ENCODE measurements at places on chromosomes 13 and 19.
A peak's percentile ranks its signal among the peaks of the same experiment; 100 is the strongest.

- no peak for DNase-seq
These were observed 16.2 kb upstream of the CPB2 start for GRCh38 chr13:46121033-46121432.

GRCh38 chr13:108725471-108725870 lies 96.1 kb downstream of the MYO16 start:
- no peak for DNase-seq

DNA sequence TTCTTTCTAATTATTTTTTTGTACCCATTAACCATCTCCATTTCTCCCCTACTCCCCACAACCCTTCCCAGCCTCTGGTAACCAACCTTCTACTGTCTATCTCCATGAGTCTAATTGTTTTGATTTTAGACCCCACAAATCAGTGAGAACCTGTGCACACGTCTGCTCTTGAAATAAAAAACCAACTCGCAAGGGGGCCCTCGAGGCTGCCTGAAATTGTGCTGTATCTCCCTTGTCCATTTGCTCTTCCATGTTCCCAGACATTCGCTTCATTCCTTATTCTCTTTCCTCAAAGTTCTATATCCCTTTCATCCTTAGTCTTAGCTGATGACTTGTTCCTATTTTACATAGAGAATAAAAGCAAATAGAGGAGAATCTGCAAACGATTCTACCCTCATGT lies 95.0 kb downstream of the GPC5 start:
- no peak for DNase-seq

DNA sequence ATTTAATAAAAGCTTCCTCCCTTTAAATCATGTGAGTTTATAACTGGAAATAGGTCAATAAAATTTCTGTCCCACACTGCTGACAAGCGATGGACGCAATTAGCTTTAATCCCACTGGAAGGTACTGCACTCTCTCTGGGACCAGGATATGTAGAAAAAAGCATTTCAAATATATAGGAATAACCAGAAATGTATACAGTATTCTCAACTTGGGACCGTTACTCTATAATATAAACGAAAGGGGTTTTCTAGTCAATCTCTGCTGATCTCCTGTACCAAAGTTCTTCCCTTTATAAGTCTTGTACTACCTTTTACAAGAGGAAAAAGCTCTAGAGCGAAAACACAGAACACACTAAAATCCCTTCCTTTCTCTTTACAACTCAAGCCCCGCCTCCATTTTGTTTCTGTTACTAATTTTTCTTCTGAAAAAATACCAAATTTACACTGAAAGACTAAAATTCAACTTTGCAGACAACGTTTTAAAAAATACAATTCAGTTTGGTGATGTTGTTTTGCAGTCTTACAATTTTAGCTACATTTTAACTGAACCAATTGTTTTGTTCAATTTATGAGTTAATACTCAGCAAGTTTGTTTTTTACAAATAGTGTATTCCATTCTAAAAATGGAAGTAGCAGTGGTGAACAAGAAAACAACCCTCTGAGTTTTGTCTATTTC lies 1.7 kb upstream of the USPL1 start:
- no peak for DNase-seq

GRCh38 chr13:42123600-42123999 lies 75.2 kb downstream of the DGKH start:
- no peak for DNase-seq

- DNase-seq = no peak
These were observed 15.4 kb downstream of the CBARP start for GRCh38 chr19:1222394-1222793.

DNA sequence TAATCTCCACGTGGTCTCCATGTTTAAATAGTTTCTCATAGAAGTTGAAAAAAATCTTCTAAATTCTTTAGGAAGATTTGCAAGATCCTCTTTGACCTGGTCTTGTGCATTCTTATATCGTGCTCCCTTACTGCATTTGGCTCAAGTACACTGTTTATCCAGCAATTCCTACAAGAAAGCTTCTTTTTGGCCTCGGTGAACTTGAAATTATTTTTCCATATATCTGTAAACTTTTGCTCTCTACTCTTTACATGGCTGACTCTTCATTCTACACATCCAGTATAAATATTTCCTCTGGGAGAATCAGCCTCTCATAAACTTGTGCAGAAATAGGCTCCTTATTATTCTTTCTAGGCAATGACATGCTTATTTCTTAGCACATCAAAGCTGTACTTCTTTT lies 1457.9 kb upstream of the PRR20A start:
- DNase-seq = no peak

GRCh38 chr13:84630476-84630875 lies 748.2 kb upstream of the SLITRK1 start:
- DNase-seq = no peak

DNA sequence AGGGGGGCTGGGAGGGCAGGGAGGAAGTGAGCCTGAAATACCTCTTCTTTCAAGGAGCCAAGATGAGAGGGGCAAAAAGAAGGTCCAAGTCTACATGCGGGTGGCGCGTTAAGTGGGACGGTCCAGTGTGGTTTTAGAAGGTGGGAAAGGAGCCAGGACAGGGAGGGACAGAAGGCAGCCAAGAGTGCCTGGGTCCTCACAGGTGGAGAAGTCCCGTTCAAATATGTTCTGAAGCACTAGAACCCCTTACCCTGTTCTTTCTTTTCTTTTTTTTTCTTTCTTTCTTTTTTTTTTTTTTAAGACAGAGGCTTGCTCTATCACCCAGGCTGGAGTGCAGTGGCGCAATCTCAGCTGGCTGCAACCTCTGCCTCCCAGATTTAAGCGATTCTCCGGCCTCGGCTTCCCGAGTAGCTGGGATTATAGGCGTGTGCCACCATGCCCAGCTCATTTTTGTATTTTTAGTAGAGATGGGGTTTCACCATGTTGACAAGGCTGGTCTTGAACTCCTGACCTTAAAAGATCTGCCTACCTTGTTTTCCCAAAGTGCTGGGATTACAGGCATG lies 7.4 kb downstream of the CAMSAP3 start:
- DNase-seq = no peak

- peak; percentile 83 for DNase-seq
These were observed 4.9 kb upstream of the TNFSF14 start for GRCh38 chr19:6674868-6675305.

- no peak for DNase-seq
These were observed 24.6 kb downstream of the MAU2 start for GRCh38 chr19:19345232-19345631.

DNA sequence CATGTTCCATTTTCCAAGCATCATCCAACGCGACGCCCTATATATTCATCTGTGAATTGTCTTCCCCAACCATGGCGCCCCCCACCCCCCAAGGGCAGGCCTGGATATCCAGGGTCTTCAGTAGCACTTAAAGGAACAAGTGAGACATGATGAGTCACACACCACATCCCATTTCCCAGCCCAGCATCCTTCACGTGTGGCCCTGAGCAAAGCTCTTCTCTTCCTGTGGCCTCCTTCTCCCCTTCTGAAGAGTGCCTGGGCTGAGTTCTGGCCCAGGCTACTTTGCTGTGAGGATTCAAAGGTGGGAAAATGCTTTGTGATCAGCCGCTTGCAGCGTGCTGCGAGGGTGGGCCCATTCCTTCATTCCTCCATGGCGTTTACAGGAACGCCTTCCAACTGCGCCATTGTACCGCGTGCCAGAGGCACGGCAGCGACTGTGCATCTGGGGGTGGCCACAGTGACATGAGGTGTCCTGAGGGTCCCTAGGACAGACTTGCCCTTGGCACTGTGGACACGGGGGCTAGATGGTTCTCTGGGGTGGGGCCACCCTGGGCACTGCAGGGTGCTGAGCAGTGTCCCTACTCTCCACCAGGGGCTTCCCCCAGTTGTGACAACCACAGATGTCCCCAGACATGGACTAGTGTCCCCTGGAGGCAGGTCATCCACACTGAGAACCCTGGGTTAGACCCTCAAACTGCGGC lies 11.7 kb downstream of the PLIN4 start:
- DNase-seq = no peak

GRCh38 chr13:112587212-112587763 lies 665 bp downstream of the TUBGCP3 start:
- DNase-seq = peak; percentile 60

DNA sequence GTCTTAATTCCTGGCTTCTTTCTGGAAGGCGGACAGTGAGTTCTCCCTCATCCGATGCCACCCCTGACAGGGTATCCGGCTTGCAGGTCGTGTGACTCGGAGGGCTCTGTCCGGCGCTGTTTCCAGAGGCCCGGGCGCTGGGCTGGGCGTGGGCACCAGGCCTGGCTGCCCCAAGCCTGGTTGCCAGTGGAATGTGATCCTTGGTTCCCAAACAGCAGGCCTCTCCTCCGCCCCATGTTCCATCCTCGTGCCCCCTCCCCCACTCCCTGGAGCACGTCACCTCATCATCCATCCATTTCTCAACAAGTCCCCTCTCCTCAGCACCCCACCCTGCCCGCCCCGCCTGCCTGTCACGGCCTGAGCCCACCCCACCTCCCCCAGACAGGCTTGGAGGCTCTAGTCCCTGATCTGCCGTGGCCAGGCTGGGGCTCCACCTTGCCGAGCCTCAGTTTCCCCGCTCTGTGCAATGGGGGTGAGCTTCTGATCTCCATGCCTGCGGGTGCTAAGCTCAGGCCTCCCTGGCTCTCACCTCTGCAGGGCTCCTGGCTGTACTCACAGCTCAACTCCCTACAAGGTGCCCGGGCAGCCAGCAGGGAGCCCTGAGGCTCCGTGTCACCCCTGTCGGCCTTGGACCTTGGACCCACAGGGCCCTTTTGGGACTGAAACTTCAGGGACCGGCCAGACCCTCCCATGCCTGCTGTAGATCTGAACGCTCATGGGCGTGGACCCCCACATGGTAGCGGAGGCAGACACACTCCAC lies 2.3 kb downstream of the TBXA2R start:
- DNase-seq = no peak

DNA sequence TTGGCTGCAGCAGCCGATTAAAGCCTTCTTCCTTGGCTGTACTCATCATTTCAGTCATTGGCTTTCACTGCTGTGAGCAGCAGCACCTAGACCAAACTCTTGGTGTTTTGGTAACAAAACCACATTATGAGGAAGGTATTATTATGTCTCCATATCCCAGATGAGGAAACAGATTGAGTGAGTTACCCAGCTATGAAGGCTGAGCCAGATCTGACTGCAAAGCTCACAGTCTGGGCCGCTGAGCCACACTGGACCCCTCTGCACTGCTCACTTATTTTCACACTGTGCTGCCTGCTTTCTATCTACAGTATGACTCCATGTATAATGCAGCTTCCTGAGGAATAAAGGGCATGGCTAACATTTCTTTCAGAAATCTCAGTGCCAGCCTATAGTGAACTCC lies 24.5 kb downstream of the CRYL1 start:
- no peak for DNase-seq

DNA sequence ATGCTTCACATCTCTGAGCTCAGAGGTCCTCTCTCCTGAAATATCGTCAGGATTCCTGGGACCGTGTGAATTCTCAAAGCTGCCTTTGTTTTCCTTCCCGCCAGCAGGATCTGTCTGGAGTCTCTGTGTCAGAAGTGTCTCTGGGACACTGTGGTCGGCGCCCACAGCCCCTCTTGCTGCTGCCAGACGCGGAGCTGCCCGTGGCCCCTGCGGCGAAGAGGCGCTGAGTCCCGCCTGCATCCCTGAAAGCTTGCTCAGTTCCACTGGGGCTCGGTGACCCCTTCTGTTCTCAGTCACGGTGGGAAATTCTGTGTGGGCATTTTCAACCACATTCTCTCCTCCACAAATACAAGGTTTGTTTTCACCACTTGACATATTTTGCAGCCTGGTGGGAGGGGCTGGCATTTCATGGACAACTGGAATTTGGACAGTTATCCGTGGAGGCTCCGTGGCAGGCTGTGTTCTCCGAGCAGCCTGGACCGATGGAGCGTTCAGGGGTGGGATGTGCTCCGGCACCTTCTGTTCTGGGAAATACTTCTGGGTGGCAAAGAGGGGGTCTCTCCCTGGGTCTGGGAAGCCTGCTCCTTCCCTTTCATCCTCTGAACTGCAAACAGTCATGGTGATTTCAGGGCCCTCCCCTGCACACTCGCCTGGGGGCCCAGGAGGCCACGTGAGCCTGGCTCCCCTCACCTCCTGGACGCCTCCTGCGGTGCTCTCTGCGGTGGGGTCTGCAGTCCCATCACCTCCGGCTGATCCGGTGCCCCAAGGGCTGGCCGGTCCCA lies 42.6 kb upstream of the GRTP1 start:
- no peak for DNase-seq

- DNase-seq = no peak
These were observed 15.4 kb downstream of the RB1 start for GRCh38 chr13:48318821-48319511.

- DNase-seq = no peak
These were observed 1.2 kb upstream of the TMEM59L start for GRCh38 chr19:18611327-18612050.

- no peak for DNase-seq
These were observed 6.4 kb downstream of the PCDH9 start for GRCh38 chr13:67223742-67224141.

GRCh38 chr13:27868641-27869435 lies 51.0 kb upstream of the PDX1 start:
- no peak for DNase-seq

- no peak for DNase-seq
These were observed 164.5 kb downstream of the RGCC start for GRCh38 chr13:41621716-41622431.

- DNase-seq = no peak
These were observed 230.1 kb upstream of the MIR17HG start for GRCh38 chr13:91117351-91117750.

GRCh38 chr13:37023871-37024270 lies 23.3 kb downstream of the EXOSC8 start:
- no peak for DNase-seq

GRCh38 chr19:40594255-40594654 lies 6.9 kb upstream of the LTBP4 start:
- DNase-seq = no peak

GRCh38 chr19:372306-372890 lies 27.8 kb upstream of the MIER2 start:
- DNase-seq = no peak

- no peak for DNase-seq
These were observed 373.5 kb downstream of the KCTD12 start for GRCh38 chr13:76512721-76513145.

GRCh38 chr19:47013041-47013517 lies 6.6 kb upstream of the NPAS1 start:
- peak; percentile 53 for DNase-seq

- DNase-seq = no peak
These were observed 867.0 kb downstream of the GPC5 start for GRCh38 chr13:92265408-92265807.

- no peak for DNase-seq
These were observed 60.6 kb upstream of the KLF12 start for GRCh38 chr13:74194846-74195245.

- DNase-seq = no peak
These were observed 11.2 kb upstream of the KCNC3 start for GRCh38 chr19:50340331-50340730.

DNA sequence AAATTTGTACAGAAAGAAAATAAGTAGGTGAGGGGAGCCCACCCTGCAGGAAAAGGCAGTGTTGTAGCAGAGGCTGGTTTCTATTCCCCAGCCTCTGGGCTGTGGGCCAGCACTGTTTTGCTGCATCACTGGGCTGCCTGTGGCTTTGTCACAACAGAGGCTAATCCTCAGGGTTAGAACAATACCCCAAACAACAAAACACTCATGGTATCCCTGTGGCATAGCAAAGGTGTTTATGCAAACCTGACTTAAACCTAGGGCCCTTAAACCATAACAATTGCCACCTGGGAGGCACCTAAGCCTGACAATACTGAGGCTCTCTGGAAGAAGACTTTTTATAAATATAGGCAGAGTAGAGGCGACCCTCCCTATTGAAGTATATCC lies 314.7 kb downstream of the OLFM4 start:
- no peak for DNase-seq
